NK-92 treated with Interleukin-12 subunit alpha and Interleukin-12 subunit beta, amount 100 ng/mL, for 24 hours (cell line): ENCODE measurements at places on chromosomes 2 and 18.

GRCh38 chr2:54059986-54060385 is 55.4 kb upstream of the ACYP2 start:
- DNase-seq, result no peak

- peak; percentile 67 for DNase-seq
Observed at GRCh38 chr18:23306822-23307221, 146.3 kb upstream of the RIOK3 start.

GRCh38 chr2:10284108-10284870 is 18.4 kb upstream of the HPCAL1 start:
- no peak for DNase-seq

DNA sequence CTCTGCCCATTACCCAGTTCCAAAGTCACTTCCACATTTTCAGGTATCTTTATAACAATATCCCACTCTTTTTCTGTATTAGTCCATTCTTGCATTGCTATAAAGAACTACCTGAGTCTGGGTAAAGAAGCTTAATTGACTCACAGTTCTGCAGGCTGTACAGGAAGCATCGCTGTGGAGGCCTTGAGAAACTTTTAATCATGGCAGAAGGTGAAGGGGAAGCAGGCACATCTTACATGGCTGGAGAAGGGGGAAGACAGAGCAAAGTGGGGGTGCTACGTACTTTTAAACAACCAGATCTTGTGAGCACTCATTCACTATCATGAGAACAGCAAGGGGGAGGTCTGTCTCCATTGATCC is 85.4 kb upstream of the MAP4K3 start:
- no peak for DNase-seq

GRCh38 chr18:71797554-71797953 is 746.6 kb downstream of the CBLN2 start:
- no peak for DNase-seq

DNA sequence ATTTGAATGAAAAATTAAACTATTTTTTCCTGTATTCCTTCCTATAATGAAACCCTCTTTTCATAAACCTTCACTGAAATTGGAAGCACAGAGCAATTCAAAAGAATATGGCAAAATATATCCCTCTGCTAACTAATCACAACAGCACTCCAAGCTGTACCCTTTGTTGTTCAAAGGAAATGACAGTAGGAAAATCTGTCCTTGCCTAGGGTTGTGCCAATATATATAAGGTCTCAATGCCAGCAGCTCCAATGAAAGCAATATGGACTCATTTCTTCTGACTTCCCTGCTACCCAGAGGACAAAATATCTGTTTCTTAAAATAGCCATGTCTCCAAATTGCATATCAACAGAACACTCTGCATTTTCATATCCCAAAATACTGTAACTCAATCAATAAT is 373.9 kb upstream of the MC4R start:
- no peak for DNase-seq

GRCh38 chr2:15825276-15825980 is 114.9 kb upstream of the MYCN start:
- DNase-seq, result no peak

GRCh38 chr2:84126530-84126929 is 332.6 kb downstream of the SUCLG1 start:
- DNase-seq, result no peak

DNA sequence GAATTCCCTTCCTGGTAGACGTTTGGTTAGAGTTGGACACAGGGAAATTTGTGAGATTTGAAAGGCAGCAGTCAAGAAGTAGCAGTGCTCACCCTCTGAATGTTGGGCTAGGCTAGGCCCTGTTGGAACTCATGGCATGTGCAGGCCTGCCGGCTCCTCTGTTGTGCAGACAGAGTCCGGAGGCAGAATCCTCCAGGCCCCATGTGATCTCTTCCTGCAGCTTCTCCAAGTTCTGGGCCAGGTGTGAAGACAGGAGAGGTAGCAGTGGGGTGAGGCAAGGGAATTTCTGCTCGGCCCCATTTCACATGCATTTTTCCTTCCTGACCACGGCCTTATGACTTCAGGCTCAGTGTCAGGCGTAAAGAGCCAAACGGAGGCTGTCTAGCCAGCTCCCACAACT is 36.9 kb upstream of the RAB31 start:
- no peak for DNase-seq

GRCh38 chr2:5588601-5589000 is 103.6 kb upstream of the SOX11 start:
- DNase-seq, result no peak

DNA sequence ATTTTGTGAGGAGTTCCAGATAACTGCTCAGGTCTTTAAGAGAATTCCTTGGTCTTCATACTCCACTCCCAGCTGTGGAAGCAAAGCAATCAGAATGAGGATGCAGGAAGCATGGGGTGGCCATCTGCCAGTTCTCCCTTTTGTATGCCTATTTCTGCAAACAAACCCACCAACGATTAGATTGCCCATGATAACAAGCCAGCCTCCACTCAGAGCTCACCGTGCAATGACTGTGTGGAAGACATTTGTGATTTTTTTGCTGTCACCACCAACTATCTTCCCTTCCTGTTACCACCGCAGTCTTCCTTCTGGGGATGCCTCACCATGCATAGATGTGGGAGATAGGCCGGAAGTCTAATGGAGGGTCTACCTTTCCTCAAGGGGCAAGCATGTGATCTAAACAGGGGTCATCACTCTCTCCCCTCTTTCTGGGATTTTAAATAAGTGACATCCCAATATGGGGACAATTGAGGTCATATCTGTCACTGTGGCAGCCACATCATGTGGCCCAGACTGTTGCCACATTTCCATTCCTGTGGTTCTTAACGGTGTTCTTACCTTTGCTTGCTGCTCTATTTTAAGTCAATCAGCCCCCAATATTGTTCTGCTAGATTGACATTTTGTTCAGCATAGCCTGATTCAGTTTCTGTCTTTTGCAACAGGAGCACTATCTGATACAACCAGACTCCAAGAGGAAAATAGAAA is 4.4 kb downstream of the AFF3 start:
- DNase-seq, result no peak

- no peak for DNase-seq
Observed at GRCh38 chr2:226782092-226782713, 17.4 kb downstream of the IRS1 start.

- no peak for DNase-seq
Observed at GRCh38 chr2:127373362-127374083, 14.3 kb downstream of the MAP3K2 start.

GRCh38 chr2:30139131-30139870 is 7.5 kb upstream of the YPEL5 start:
- no peak for DNase-seq

- no peak for DNase-seq
Observed at GRCh38 chr2:76829374-76830234, 692.6 kb downstream of the LRRTM4 start.

GRCh38 chr2:32991091-32991845 is 44.5 kb downstream of the LTBP1 start:
- no peak for DNase-seq
